Panc1 (cell line): ENCODE measurements at places on chromosomes 12 and 14. TPM values are rescaled to one million over a fixed set of nuclear protein-coding genes. Genes with fewer than 3 reads are reported as not detected.

IFNG-AS1 gene
- total RNA-seq: not detected

GRCh38 chr14:90815822-90816662, at the start of gene TTC7B:
Gene TTC7B, minus strand, starts transcription at chr14:90816430. Its CDS starts 135 bp downstream, at chr14:90816295.
- peak within 1 kb of the TSS; percentile 59 for H3K4me3 ChIP-seq
- no peaks in the 10 kb centered on the region; the same call in 1 of the 2 replicates for H3K36me3 ChIP-seq
- peak within 1 kb of the TSS; percentile 20; the same call in 1 of the 2 replicates for H3K27ac ChIP-seq
- H3K27me3 ChIP-seq: no peaks in the 10 kb centered on the region

P3H3 gene
- 11.0 TPM for total RNA-seq

- no peak overlapping the region for H3K4me3 ChIP-seq
- peaks cover 18% of the 10 kb centered on the region for H3K4me1 ChIP-seq
- no peak for DNase-seq
Measured at GRCh38 chr14:104821229-104821945, 20.5 kb downstream of the ZBTB42 start.

DNA sequence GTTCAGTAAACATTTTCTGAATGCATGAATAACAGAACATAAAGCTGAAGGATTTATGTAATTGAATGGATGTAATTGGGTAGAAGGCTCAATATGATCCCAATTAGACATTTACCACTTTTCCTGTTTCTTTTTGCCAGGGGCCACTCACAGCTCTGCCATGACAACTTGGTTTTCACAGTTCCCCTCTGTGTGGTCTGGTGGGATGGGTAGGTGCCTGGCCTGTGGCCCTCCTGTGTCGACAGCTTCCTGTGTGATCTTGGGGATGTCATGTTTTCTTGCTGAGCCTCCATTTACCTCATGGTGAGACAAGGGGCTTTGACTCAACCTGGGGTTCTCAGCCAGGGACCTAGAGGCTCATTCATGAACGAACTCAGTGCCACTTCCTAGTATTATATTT, 12.6 kb upstream of the SERPINA10 start:
- no peak overlapping the region for H3K27ac ChIP-seq
- H3K27me3 ChIP-seq: no peaks in the 10 kb centered on the region
- no peaks in the 10 kb centered on the region for H3K4me1 ChIP-seq
- no peak overlapping the region for H3K4me3 ChIP-seq
- no peaks in the 10 kb centered on the region for H3K36me3 ChIP-seq

DNA sequence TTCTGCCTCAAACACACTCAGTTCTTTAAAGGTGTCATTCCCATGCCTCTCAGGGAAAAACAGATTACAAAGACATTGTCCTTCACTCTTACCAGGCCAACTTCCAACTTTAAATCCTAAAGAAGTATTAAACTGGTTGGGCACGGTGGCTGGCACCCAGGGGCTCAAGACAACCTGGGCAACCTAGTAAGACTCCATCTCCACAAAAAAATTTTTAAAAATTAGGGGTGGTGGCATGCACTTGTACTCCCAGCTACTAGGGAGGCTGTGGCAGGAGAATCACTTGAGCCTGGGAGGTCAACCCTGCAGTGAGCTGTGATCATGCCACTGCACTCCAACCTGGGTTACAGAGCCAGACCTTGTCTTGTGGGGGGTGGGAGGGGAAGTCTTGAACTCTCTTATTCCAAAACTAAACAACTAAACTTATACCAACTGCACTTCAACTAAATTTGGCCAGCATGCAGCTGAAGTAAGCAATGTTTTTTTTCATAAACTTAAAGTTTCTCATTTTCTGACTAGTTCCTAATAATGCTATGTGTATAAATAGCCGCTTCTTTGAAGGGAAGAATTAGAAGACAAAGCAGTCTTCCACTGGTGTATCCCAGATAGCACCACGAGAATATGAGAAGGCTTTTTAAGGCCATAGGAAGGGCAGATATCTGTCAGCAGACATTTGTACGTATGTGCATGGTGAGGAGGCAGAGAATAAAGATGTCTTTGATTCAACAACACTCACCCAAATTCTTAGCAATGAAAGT, 2.4 kb downstream of the SLC11A2 start:
- no peaks in the 10 kb centered on the region for H3K36me3 ChIP-seq
- peak overlapping the region; percentile 90 for H3K27ac ChIP-seq
- DNase-seq: no peak
- H3K4me1 ChIP-seq: peaks cover 13% of the 10 kb centered on the region
- H3K27me3 ChIP-seq: no peaks in the 10 kb centered on the region
- H3K4me3 ChIP-seq: peak overlapping the region; percentile 80
